ENCODE measurements at places on chromosomes 4 and X. TPM values are rescaled to one million over a fixed set of nuclear protein-coding genes. Genes with fewer than 3 reads are reported as not detected.

PTTG2 gene
- not detected for polyA plus RNA-seq

- no peak for DNase-seq
Measured at GRCh38 chrX:149284616-149285015, 220.5 kb downstream of the IDS start.

- DNase-seq = no peak
Measured at GRCh38 chr4:128924951-128925350, 115.5 kb downstream of the JADE1 start.

- no peak for DNase-seq
Measured at GRCh38 chr4:147039976-147040575, 94.4 kb upstream of the TTC29 start.

GRCh38 chr4:54231768-54232688 is 2.9 kb downstream of the PDGFRA start:
- peak; percentile 7 for DNase-seq

- no peak for DNase-seq
Measured at GRCh38 chrX:24277405-24277804, 36.5 kb downstream of the SUPT20HL2 start.

DNA sequence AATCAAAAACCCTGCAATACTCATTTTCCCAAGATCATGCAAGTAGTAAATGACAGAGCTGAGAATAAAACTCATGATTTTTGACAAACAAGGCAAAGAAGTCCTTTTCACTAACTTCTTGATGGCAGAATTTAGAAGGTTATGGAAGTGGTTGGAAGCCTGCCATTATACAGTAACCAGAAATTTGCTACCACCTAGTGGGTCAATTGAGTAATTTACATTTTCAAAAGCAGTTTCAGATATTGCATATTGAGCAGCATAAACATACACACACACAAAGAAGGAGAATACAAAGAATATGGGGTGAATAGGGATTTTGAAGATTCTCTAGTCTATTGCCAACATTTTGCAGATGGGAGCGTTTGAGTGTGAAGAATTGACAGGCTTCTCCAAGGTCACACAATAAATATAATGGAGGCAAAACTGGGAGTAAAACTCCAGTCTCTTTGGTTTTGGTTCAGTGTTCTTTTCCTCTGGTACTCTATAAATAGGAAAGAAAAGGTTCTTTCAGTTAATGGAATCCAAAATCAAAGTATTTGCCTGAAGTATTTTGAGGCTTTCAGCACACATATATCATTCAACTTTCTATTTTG is 70.2 kb downstream of the GC start:
- peak; percentile 1 for DNase-seq

DNA sequence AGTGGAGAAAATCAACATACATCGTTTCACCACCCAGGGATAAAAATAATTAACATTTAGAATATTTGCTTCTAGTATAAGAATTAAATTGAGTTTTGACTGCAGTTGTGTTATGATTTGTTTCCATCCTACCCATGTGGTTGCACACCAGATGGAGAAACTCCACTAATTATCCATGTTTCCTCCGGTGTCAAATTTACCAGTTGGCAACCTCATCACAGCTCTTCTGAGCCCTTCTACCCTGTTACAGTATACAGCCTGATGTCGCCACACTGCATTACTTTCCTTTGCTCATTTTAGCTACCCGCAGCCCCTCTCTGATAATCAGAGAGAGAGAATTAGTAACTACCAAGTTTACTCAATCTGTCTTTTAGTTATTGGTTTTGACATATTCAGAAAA is 411.2 kb downstream of the DTHD1 start:
- DNase-seq = no peak

GRCh38 chr4:185831125-185831815 is 19.3 kb upstream of the SORBS2 start:
- no peak for DNase-seq

GPRASP1 gene
- polyA plus RNA-seq = 2.6 TPM

DNA sequence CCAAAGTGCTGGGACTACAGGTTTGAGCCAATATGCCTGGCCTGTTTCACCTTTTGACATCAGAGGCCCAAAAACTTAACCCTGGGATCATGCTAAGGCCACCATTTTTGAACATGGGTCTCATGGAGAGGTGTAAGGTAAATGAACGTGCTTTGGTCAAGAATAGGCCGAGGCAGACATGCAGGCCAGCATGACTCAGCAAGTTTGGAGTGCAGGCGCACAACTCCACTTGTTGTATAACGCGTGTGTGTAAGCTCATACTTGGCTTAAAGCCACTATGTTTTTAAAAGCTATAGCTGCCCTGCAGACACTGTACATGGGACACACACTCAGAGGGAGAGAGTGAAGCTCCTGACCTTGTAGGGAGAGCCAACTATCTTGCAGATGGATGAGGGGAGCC is 43.8 kb upstream of the HPSE start:
- no peak for DNase-seq

NLRP2B gene
- polyA plus RNA-seq = 0.08 TPM

DNA sequence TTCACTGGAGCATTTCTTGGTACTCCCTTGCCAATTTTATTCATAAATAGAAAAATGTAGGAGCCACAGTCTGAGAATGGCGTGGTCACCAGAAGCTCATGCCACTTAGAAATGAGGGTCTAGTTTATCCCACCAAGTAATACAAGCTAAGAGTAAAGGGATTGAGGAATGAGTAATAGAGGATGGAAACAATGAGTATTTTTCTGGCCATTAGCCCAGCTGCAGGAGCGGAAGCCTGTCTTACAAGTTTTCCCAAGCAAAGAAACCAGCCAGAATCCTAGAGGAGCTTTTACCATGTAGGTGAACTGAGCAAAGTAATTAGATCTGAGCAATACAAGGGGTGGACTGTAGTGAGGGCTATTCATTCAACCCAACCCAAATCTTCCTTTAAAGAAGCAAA is 160.7 kb upstream of the NPY2R start:
- DNase-seq = no peak

TASL gene
- polyA plus RNA-seq = 37.1 TPM

- no peak for DNase-seq
Measured at GRCh38 chr4:27006646-27007045, 146.0 kb downstream of the STIM2 start.

DNA sequence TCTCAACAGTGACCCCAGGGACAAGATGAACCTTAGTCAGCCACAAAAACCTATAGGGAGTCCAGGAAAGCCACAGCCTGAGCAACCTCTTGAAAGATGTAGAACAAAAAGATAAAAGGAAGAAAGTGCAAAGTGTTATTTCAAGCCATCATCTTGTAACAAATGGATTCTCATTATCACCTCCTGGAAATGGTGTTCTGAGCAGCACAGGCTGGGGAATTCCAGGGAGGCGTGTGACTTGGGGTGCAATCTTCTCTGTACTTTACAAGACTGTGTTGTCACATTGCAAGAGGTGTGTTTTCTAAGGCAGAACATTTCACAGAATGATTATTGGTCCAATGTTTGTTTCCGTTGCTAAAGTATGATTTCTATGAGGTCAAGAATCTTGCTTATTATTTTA is 214.0 kb downstream of the DHRSX start:
- DNase-seq = no peak

RASSF6 gene
- polyA plus RNA-seq = 0.52 TPM

COL25A1 gene
- polyA plus RNA-seq = not detected

DNA sequence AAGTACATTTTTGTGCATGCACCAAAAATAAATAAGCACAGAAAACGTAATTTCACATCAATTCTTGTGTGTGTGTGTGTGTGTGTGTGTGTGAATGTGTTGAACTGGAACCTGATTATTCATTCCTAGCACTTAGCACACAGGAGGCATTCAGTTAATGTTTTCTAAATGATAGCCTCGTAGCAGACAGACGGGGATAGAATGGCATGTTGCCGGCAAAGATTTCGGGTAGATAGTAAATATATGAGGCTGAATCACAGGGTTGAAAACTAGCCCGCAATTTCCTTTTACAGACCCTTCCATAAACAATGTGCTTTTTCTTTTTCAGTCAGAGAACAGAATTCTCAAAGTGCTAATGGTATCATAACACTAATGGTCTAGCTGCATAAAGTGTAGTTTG is 13.5 kb downstream of the MAOB start:
- DNase-seq = no peak

SYN1 gene
- not detected for polyA plus RNA-seq

PHOX2B gene
- not detected for polyA plus RNA-seq

PNMA5 gene
- polyA plus RNA-seq = 0.09 TPM

CXCR3 gene
- polyA plus RNA-seq = 1.6 TPM

SRPK3 gene
- not detected for polyA plus RNA-seq

DNA sequence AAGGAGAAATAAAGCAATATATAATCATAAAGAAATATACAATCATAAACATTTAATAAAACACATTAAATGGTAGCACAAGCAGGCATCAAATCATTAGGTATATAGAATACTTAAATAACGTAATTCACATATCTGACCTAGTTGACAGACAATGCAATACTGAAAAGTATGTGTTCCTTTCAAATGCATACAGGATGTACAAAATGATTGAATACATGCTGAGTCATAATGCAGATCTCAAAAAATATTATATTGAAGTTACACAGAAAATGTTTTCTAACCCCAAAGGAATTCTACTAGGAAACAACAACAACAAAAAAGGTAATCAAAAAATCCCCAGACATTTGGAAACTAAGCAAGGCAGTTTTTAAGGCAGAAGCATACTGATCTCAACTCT is 1072.0 kb upstream of the INTU start:
- DNase-seq = no peak
